ENCODE measurements at places on chromosomes 6 and 20.
A peak's percentile ranks its signal among the peaks of the same experiment; 100 is the strongest.

DNA sequence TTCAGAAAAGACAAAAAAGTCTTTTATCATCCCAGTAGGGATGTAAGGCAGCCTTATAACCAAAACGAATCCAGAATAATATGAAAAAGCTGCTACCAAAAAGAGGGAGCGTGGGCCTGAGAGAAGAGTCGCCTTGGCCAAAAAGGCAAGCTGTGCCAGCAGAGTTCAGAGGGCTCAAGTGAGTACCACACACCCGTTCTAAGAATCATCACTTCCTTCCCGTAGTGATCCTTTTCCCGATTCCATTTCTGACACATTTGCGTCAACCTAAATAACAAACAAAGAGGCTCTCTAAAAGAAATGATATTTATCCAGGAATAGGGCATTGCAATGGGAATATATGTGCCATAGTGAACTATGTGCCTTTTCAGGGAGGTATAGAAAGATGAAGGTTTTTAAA is 3.8 kb upstream of the TMEM181 start:
- DNase-seq: no peak

GRCh38 chr6:134134654-134135053 is 82.2 kb upstream of the SLC2A12 start:
- DNase-seq: no peak

GRCh38 chr6:113530769-113531168 is 326.4 kb upstream of the MARCKS start:
- no peak for DNase-seq

DNA sequence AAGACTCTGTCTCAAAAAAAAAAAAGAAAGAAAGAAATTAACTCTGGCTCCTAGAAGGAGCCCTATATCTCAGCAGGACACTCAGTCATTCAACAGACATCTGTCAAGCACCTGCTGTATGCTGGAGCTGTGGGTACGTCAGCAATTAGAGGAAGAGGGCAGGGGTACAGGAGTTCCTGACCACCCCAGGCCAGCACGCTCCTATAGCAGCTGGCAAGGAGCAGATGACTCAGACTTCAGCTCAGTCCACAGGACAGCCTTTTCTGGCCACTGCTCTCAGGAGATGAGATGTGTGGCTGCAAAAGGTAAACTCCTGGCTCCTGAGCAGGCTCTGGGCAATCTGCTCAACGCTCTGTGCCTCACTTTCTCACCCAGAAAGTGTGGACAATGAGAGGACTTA is 1.7 kb upstream of the RTEL1 start:
- DNase-seq: no peak

DNA sequence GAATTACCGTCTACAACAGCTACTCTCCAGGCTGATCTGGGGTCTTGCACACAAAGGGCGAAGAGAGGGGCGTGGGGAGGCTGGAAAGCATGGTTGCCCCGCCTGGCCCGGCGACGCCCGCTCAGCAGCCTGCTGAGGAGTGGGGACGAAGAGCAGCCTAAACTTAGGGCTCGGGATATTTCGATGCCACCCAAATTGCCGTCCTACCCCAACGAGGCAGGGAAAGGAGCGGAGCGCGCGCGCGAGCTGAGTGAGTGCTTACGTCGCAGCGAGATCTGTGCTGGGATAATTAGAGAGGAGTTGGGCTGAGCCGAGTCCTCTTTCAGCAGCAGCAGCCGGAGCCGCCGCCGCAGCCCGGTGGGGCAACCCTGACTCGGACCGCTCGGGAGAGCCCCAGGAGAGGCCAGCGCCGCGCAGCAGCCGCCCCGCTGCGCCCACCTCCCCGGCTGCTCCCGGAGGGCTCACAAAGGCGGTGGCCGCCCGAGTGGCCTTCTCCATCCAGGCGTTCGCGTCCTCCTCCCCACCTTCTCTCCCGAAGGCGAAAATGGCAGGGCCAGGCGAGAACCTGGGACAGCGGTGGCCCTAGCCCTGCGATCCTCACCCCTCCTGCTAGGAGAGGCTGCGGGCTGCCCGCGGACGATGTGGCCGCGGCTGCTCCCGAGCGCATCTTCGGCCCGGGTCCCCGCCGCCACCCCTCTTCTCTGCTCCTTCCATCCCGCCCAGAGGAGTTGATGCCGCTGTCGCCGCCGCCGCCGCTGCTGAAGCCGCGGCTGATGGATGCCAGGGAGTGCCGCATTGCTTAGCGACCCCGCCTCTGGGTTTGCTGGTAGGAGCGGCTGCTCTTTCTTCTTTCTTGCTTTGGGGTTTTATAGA is at the start of gene CLVS2:
Gene CLVS2, plus strand, starts transcription at position 315 of the 873 bp plus-strand sequence. CDS start 1,543 bp downstream, outside the sequence.
- no peak for DNase-seq

DNA sequence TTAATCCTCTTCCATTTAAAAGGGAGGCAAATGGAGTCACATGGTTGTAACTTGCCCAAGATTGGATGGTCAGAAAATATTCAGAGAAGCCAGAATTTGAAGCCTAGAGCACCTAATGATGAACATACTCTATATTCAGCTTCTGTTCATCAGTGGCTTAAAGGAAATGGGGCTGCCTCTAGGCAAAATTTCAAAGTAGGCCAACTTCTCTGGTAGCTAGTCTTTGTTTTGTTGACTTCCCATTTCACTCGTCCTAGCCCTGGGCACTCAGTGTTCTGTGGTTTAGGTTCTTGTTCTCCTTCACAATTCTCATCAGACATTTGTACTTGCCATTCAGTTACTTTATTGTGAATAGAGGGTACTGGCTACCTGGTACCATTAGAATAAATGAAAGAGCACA is 13.2 kb downstream of the MAP3K7 start:
- no peak for DNase-seq

GRCh38 chr6:161526794-161527193 is 252.9 kb upstream of the AGPAT4 start:
- no peak for DNase-seq

- no peak for DNase-seq
Observed at GRCh38 chr20:20566516-20566915, 145.9 kb downstream of the RALGAPA2 start.

DNA sequence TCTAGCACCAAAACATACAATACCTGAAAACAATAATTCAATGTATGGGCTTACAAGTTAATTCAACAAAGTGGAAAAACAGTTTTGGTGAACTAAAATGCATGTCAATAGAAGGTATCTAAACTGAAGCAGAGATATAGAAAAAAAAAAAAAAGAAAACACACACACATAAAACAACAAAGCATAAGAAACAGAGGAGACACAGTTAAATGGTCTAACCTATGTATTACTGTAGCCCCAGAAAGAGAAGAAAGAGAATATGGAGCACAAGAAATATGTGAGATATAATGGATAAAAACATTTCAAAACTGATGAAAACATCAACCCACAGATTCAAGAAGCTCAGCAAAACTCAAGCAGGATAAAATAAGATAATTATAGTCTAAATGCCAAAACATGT is 118.7 kb downstream of the MAP3K5 start:
- DNase-seq: no peak

DNA sequence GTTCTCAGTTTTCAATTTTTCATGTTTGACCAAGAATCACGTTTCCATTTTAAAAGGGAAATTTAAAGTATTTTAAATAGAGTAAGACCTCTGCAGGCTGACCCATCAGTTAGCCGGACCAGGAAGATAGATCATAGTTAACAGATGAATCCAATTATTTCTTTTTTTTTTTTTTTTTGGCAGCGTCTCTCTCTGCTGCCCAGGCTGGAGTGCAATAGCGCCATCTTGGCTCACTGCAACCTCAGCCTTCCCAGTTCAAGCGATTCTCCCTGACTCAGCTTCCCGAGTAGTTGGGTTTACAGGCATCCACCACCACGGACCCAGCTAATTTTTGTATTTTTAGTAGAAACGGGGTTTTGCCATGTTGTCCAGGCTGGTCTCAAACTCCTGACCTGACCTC is 256.7 kb upstream of the CNR1 start:
- no peak for DNase-seq

DNA sequence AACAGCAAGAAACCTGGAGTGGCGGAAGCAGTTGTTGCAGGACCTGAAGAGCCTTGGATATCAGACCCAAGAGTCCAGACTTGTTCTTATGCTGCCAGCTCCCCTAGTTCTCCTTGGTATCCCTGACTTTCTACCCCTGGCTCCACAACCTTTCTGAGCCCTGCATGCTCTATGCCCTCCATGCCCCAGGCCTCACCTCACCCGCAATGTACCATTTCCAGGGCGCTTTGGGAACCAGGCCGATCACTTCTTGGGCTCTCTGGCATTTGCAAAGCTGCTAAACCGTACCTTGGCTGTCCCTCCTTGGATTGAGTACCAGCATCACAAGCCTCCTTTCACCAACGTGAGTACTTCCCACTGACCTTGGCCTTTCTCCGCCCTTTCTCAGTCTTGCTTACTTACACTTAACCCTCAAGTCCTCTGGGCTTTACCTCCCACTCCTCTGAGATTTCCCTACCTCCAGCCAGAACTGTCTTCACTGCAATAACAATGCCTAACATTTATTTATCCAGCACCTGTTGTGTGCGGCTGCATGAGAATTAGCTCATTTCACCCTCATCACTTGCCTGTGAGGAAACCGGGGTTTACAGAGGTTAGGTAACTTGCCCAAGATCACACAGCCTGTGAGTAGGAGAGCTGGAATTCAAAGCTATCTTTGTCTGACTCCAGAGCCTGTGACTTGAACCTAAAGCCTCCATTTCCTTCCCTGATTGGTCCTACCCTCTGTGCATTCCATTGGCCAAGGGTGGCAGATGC is 2.3 kb downstream of the POFUT1 start:
- no peak for DNase-seq

DNA sequence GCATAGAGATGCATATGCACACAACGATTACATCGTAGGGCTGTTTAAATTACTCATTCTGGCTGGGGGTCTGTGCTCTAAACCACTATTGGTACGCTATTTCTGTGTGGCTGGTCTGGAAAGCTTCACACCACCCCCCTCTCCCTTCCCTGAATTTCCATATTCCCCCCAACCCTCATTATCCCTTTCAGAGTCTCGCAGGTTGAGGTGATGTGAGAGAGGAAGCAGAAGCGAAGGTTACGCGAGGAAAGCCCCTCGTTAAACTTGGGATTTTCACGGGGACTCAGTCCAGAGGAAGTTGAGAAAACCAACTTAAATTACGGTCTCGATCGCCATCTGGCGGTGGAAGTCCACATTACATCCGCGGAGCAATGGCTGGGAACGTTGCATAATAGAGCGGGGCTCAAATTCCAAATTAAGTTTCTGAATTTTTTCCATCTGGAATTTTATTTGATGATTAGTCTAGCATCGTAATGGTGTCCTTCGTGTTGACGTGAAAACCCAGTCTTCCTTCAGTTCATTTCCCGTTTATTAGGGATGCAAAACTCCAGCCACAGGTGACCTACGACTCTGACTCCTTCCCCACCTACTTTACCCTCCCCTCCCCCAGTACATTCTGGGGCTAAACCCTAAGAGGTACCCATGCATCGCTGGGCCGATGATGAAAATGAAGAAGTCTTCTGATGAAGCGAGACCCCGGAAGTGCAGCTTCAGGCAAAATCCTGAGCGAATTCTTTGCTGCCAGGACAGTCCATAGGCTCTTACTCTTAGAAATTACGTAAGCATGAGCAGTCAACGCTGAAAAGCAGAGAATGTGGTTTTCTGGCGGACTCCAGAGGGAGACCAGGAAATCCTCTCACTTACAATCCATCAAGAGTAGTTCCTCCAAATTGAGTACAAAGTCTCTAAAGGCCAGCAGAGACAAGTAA is 19.7 kb downstream of the HLA-DOB start:
- DNase-seq: peak; percentile 86

DNA sequence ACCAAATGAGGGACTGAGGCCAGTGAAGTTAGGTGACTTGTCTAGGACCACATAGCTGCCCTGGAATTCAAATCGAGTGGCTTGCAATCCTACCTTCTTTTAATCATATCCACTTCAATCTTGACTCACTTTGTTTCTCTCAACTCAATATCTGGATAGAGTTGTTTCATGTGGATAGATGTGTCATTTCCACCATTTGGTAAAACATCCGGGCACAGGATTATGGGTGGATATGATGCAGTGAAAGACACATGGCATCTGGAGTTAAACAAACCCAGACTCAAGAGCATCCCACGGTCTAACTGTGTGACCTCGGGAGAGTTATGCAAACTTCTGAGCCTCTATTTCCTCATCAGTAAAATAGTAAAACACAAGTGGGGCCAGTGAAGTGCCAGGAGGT is 103.6 kb upstream of the CNKSR3 start:
- DNase-seq: no peak

GRCh38 chr20:8421981-8422380 is 289.9 kb downstream of the PLCB1 start:
- no peak for DNase-seq

GRCh38 chr6:68364271-68364805 is 270.7 kb upstream of the ADGRB3 start:
- no peak for DNase-seq

GRCh38 chr6:162195441-162195840 is 532.1 kb downstream of the PRKN start:
- DNase-seq: no peak

- DNase-seq: no peak
Observed at GRCh38 chr6:1315201-1315559, 3.3 kb downstream of the FOXQ1 start.

DNA sequence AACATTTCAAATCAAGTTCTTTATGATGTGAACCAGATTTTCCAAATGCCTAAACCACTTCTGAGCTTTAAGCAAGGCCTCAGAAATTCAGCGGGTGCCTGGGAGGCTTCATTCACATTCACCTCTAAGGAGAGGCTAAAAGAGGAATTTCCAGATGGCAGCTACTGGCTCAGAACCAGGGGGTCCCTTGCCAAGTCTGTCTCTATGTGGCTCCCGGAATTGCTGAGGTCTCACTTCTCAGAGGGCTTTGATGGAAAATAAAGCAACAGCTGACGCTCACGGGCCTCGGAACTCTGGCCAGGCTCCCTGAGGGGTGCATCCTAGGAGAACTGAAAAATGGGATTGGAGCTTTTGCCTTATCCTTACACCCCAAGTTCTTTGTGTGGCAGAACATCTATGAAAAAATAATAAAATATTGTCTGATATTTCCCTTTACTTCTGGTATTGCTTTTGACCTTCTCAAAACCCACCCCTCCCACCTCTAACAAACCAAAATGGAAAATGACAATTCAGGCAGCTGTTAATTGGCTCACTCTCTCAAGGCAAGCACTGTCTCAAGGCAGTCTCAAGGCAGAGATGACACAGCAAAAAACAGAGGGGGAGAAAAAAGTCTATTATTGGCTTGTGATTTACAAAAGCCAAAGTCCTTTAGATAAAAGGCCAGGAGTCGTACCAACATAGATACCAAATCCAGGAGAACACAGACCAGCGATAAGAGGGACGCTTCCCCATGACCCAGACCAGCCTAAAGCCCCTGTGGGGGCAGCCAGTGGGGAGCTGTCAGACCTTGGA is 21.8 kb upstream of the LRRN4 start:
- no peak for DNase-seq

DNA sequence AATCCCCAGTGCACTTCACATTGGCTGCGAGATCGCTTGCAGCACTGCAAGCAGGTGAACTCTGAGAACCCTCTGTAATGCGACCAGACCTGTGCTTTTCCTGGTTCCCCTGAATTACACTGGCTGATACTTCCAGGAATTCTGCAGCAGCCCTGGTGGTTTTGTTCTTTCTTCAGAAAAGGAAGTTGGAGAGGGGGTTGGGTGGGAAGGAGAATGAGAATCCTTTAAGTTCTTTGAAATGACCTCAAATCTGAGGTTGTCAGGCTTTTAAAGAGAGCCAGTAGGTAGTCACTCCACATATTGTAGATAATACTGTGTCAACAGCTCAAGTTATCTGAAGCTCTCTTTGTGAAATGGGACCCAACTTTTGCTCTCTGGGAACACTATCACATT is 62.4 kb downstream of the GCNT2 start:
- DNase-seq: no peak

All from activated T-cell treated with anti-CD3 and anti-CD28 coated beads, Interleukin-2, amount 50 U/mL, for 48 hours (primary cell).